ENCODE measurements at places on chromosomes 11 and 22. TPM values are rescaled to one million over a fixed set of nuclear protein-coding genes. Genes with fewer than 3 reads are reported as not detected.

DNA sequence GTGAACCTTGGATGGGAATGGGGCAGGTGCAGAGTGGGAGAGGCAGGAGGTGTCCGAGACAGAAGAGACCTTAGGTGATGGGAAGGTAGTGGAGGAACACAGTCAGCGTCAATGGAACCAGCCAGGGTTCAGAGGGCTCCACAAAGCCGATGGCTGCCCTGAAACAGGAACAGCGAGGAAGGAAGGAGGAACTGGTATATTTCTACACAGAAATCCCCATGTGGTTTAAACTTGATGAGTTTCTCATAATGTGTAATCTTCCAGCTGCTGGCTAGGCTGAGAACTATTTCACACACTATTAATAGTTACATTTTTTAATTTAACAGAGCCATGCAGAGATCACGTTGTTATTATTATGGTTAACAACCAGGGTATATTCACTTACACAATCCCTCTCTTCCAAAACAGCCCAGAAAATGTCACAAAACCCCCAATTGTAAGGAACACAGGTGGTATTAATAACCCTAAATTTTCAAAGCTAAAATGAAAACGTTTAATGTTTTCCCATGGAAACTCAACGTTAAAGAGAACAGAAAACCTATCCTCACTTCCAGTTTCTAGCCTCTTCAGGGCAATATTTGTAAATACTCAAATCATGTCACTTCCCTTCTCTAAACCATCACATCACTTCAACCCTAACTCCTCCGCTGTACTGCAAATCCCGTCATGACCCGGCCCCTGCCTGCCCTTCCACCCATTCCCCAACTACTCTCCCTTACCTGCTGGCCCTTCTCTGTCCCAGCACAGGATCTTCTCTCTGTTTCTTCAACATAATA, 74.5 kb upstream of the ARFGAP3 start:
- no peak for DNase-seq

DNA sequence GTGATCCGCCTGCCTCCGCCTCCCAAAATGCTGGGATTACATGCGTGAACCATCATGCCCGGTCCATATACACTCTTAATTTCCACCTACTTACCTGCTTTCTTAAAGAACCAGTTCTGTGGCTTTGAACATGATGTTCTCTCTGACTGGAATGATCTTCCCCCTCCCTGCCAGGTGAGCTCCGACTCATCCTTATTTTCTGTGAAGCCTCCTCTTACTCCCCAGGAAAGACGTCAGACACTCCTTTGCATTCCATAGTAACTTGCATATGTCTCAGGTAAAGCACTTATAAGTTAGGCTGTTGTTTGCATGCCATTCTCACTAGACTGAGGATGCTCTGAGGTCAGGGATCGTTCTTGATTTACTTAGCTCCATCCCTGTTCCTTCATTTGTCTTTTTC, 91.8 kb upstream of the RAB1B start:
- no peak for DNase-seq

GRCh38 chr11:44840085-44840478, 110.6 kb downstream of the TP53I11 start:
- no peak for DNase-seq

- DNase-seq = no peak
These were observed 28.0 kb downstream of the MOB2 start for GRCh38 chr11:1458340-1459218.

GRCh38 chr22:22863001-22863400, 24.6 kb upstream of the IGLL5 start:
- no peak for DNase-seq

- DNase-seq = no peak
These were observed 4.1 kb downstream of the NHERF4 start for GRCh38 chr11:119189393-119189792.

- DNase-seq = no peak
These were observed 166.3 kb upstream of the ZC3H12C start for GRCh38 chr11:109926941-109927340.

The GPHA2 gene
- total RNA-seq = not detected
